ENCODE measurements at places on chromosomes 5 and 9.
A peak's percentile ranks its signal among the peaks of the same experiment; 100 is the strongest.

DNA sequence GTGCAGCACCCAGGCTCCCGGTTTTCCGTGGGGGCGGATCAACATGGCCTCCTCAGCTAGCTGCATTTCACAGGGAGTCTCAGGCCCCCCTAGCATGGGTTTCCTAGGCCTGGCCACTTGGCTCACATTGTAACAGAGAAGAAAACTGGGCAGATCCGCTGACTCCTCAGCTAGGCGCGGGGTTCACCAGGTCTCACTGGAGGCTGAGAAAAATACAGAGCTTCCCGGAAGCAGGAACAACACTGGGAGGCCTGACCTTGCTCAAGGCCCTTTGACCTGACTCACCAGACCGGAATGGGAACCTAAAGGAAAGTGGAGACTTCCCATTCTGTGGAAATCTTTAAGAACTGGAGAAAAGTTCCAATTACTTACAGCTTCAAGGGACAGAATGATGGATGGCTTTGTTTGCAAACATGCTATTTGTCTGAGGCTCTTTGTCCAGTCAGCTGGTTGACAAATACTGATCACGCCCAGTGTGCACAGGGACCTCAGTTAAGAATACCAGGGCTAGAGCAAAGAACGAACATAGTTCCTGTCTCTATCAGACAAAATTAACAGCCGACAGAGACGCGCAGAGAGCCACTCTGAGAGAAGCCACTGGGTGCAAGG is 88.7 kb upstream of the LRRTM2 start:
- no peak for DNase-seq

DNA sequence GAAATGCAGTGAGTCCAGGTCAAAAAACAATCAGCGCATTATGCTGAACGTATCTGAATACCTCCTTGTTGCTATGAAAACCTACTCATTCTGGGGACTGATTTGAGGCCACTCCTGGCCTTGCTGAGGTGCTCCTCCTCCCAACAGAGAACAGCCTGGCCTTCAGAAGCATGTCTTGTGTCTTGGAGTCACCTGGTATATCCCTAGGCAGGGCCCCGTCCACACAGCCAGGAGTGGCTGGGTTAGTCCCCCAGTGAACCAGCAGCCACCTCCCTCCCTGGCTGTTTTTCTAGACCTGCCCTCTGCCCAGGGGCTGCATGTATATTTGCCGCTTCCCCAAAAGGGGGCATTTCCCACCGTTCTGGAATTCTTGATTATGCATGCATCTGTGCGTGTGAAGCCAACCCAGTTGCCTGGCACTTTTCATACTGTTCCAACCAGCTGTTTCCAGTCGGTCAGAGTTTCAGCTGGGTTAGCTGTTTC is 99.2 kb upstream of the SPATA31C2 start:
- no peak for DNase-seq

DNA sequence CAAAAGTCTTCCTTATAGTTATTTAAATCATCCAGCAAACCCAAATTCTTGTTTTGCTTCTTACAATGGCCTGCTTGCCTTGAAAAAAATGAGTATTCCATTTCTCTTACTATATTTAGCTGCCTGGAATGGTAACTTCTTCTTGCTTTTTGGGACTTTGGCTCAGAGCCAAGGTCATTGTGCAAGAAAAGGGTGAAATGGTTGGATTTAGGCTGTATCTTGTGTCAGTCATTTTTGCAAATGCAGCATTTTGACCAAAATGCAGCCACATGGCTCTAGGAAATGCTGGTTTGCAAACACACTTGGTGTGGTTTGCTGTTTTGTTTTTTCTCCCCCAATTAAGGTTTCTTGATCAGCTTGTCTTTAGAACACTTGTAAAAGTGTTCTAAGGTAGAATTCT is 133.3 kb upstream of the ELL2 start:
- DNase-seq, result no peak

- no peak for DNase-seq
These were observed 52.5 kb downstream of the NR3C1 start for GRCh38 chr5:143350751-143351602.

GRCh38 chr5:153352685-153353219 is 137.7 kb upstream of the GRIA1 start:
- peak; percentile 20 for DNase-seq
